Right ventricle myocardium inferior (tissue), 1 donor: ENCODE measurements at places on chromosomes 11 and 22. TPM values are rescaled to one million over a fixed set of nuclear protein-coding genes. Genes with fewer than 3 reads are reported as not detected.

SLC5A1 gene
- 213 TPM for total RNA-seq

MS4A1 gene
- not detected for total RNA-seq

ART1 gene
- 1.7 TPM for total RNA-seq

KCNE3 gene
- total RNA-seq = 2.9 TPM

TNNI2 gene
- 0.35 TPM for total RNA-seq

GAL3ST3 gene
- total RNA-seq = 1.5 TPM

OR6A2 gene
- not detected for total RNA-seq

CDHR5 gene
- not detected for total RNA-seq

ZFTA gene
- total RNA-seq = 12.6 TPM

TPST2 gene
- 29.1 TPM for total RNA-seq

LIF gene
- 0.27 TPM for total RNA-seq

NLRP10 gene
- not detected for total RNA-seq
